ENCODE measurements at places on chromosomes 4 and X.

DNA sequence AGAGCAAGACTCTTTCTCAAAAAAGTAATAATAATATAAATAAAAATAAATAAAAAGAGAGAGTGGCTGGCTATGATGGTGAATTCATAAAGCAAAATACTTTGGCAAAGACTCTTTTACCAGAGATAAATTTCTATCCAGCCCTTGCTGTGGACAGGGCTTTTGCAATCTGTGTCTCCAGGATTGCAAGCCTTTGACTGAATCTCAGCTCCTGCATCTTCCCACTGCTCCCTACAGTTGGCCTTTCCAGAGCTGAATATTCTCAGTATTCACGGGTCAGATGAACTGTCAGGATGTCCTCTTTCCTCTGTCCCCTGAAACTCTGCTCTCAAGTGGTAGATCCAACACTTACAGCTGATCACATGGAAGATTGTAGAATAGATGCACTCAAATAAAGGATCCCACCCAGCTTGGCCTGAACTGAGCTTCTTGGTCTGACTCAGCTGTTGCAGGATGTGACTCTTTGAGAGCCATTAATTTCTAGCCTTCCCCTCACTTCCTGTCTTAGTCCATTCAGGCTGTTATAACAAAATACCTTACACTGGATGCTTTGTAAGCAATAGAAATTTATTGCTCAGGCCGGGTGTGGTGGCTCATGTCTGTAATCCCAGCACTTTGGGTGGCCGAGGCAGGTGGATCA, 123.4 kb upstream of the GUCY1A1 start:
- DNase-seq = no peak

GRCh38 chr4:39846705-39847104, 131.0 kb downstream of the PDS5A start:
- no peak for DNase-seq

- no peak for DNase-seq
These were observed 109.9 kb downstream of the SH3RF1 start for GRCh38 chr4:169160825-169161224.

DNA sequence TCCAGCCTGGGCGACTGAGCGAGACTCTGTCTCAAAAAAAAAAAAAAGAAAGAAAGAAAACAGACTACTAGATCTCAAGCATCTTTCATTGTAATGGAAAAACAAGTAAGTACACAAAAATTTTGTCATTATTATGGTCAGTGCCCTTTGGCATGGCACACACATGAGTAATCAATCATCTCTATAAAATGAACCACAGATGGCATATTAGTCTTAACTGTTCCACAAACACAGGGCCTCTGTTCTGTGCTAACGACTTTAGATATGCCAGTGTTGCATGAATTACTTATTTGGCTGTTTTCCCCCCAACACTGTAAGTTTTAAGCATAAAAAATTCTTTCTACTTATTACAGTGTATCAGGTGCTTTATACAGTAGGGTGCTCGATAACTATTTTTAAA, 90.4 kb downstream of the COX7B2 start:
- DNase-seq = no peak

- no peak for DNase-seq
These were observed 21.8 kb downstream of the FGD1 start for GRCh38 chrX:54473993-54474859.

- no peak for DNase-seq
These were observed 333.9 kb downstream of the ARHGAP24 start for GRCh38 chr4:85808864-85809263.

GRCh38 chr4:89755220-89755619, 81.7 kb downstream of the SNCA start:
- DNase-seq = no peak

DNA sequence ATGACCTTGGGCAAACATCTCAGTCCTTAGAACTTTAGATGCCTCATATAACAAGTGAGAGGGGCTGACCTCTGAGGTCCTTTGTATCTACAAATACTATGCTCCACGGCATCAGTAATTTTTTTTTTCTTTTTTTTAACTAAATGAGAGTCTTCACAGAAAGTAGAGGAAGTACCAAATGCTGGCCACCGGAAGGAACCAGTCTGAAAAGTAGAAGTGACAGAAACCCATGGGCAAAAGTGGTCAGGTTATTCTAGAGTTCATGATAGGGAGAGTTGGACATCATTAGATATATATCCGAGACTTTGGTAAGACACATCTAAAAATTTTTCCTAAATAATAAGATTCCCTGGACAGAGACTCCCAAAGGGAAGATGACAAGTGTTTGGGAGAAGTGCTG, 53.7 kb downstream of the COQ2 start:
- no peak for DNase-seq

DNA sequence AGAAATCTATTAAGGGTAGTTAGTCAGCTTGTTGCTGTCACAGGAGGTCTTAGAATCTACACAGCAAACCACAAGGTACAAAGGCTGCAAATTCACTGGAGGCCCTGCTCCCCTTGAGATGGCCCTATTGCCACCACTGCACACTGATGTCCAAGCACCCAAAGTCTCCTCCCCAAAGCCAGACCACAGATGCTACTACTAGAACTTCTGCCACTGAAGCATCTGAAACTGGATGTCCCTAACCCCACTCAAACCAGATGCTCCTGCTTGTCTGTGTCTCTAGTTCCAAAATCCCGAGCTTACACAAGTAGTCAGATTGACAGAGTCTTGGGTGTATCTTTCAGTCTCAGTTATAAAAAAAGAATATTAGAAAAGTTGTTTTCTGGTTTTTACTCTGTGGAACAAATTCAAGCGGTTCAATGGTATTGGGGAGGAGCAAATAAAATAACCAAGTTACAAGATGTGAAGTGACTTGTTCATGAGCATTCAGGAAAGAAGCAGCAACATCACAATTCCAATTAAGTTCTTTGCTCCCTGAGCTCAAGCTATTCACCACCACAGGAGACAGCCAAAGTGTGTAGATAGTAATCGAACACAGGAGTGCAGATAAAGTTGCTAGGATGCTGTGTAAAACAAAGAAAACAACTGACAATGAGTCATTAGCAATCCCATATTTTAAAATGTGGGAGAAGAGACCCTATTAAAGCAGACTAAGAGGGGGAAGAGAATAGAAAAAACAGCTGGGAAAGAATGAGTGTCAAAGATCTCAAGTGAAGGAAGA, 352.3 kb downstream of the PDGFC start:
- DNase-seq = no peak

DNA sequence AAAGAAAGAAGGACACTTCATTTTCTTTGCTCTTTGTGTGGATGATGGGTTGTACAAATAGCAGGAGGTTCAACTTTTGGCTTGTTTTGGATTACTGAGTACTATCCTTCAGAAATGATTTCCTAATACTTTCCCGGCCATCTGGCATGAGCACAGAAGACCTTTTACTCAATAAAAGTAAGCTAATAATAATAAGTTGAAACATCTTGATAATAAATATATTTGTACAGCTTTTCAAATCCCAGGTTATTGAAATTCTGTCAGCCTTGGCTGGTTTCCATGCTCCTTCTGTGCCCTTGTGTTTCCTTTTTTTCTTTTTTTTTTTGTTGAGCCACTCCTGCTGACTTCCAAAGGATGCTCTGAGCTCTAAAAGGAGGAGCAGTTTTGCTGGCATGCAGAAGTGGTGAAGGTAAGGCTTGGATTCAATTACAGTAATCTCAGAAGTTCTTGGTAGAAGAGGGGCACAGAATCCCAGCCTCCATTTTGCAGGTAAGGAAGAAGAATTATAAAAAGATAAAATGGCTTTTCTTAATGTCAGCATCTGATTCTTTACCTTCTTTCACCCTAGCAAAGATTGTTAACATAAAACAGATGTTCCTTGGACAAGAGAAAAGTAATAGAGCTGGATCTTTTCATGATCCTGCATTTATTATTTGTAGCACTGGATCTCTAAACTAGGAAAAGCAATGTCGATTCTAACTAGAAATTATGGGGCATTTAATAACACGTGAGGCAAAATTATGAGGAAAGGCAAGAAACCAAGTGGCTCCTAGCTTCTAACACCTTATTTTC, 31.9 kb downstream of the REPS2 start:
- DNase-seq = no peak

DNA sequence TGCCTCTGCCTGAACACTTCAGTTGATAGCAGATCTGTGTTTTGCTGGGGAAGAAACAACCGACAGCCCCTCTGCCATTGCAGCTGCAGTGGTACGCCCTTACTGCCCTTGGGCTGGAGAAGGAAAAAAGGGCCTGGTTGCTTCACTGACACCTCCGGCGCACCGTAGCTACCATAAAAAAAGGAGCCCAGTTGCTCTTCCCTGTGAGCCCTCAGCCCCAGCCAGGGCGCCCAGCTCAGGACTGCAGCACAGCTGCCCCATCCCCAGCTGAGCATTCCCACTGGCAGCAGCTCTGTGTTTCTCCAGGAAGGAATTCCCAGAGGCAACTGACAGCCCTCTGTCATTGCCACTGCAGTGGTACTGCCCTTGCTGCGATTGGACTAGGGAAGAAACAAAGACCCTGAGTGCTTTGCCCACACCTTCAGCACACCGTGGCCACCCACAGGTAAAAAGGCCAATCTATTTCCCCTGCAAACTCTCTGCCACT, 142.7 kb downstream of the DKK2 start:
- DNase-seq = no peak

DNA sequence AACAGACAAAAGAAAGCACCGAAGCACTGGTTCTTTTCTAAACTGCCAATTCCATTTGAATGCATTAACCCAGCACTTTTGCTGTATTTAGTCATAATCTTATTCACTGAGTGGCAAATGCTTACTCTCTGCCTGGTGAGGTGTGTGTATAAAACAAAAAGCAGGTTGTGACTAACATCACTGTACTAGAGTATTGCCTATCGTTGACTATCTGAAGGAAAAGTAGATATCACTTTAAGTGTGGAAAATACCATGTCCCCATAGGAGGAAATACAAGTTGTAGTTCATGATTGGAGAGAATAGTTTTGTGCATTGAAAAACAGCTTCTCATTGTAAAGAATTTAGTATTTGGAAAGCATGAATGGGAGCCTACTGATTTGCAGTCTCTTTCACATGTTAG, 2.7 kb downstream of the PDLIM5 start:
- DNase-seq = no peak
